Neural progenitor cell (in vitro differentiated cells): ENCODE measurements at places on chromosomes 11 and 22. TPM values are rescaled to one million over a fixed set of nuclear protein-coding genes. Genes with fewer than 3 reads are reported as not detected.

GRCh38 chr11:76783896-76784813 lies 999 bp downstream of the TSKU start:
- DNase-seq: peak; percentile 96

DNA sequence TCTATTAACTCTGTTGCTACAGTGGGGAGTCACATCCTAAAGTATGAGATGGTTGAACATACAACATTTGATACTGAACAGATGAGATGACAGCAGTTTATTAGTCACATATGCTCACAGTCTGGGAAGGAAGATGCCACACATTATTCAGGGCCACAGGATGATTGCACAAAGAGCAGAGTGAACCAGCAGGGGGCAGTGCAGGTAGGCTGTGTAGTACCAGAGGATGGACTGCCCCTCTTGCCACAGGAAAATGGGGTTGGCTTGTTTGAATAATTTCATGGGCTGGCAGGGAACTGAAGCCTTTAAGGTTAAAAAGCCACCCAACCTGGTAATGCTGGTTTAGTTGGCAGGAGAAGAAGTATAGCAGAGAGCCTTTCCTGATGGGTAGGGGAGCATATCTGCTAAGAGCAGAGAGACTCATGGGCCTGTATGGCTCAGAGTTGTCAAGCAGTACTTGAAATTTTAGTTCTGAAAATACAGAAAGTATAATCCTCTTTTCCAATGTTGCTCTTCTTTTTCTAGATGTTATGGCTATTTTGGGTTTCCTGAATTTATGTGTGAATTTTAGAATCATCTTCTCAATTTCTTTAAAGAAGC lies 180.4 kb upstream of the B3GAT1 start:
- DNase-seq: peak; percentile 86

GRCh38 chr11:134725716-134726639 lies 313.9 kb upstream of the B3GAT1 start:
- peak; percentile 40 for DNase-seq

The ALG8 gene
- 73.2 and 117 TPM in 2 replicates for total RNA-seq

GRCh38 chr22:27258616-27259172 lies 542.9 kb downstream of the MN1 start:
- peak; percentile 16 for DNase-seq

DNA sequence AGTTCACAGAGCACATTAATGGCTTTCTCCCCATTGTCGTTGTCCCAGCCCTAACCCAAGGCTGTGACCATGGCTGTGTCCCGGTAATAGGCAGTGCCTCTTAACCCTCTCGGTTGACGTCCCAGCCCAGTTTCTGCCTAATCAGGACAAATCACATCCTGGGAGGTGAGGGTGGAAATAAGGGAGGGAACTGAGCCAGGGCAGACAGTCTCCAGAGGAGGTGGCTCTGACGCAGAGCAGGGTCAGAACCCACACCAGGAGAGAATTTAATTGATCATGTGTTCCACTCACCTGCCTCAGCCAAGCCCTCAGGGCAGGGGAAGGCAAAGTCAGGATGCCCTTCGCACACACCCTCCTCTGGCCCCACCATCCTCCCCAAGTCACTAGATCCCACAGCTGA lies 17.0 kb downstream of the SLC43A1 start:
- DNase-seq: no peak
